Cardiac fibroblast (primary cell): ENCODE measurements at places on chromosomes 6 and 20.

DNA sequence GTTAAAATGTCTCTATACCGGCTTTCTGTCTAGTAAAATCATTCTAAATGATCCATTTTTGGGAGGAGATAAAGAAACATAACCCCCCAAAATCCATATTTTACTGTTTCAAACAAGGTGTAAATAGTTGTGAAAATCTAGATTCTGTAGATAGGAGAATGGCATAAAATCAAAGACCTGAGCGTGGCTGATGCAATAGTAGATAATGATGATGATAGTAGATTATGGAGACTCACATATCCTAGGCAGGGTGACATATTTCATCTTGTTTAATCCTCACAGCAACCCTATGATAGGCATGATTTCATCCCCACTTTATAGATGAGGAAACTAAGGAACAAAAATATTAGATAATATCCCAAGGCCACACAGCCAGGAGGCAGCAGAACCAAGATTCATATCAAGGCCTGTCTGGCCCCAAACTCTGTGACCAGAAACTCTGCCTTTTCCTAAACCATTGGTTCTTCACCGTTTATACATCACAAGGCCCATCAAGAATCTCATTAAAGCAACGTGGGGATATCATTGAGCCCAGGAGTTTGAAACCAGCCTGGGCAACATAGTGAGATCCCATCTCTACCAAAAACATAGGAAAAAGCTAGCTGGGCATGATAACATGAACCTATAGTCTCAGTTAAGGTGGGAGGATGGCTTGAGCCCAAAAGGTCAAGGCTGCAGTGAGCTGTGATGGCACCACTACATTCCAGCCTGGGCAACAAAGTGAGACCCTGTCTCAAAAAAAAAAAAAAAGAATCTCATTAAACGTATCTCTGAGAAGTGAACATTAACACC lies 55.6 kb downstream of the BPIFB1 start:
- DNase-seq, result no peak

- no peak for DNase-seq
These were observed 26.9 kb downstream of the FIG4 start for GRCh38 chr6:109717971-109718370.

DNA sequence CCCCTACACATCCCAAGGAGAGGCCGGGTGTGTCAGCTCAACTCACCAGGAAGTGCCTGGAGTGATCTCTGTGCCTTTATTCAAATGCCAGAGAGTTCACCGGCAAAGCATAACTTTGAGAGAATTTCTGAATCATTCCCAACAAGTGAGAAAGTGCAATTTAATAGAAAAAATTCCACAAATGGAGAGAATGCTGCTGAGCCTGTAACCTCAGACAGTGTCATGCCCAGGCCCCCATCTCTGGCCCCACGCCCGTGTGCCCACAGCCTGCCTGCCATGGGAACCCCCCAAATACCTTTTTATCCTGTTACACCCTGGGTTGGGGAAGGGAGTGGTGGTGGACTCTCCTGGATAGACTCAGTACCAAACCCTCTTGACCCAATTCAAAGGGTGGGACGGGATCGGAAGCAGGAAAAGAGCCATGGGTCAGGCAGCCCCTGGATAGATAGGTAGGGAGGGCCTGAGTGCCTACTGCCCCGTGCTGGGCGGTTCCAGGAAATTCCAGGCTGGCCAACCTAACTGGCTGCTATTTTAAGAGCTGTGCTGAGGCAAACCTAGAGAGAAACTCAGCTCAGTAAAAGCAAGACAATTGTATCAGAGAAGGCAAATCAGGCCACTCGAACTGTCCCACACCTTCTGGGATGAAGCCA lies 179.0 kb upstream of the FOXA2 start:
- peak; percentile 49 for DNase-seq

- no peak for DNase-seq
These were observed 304.7 kb downstream of the QKI start for GRCh38 chr6:163719028-163719742.

- DNase-seq, result no peak
These were observed 136.0 kb upstream of the RNF24 start for GRCh38 chr20:4151342-4151741.
